Posterior vena cava (tissue), 2 donors: ENCODE measurements at places on chromosomes 2 and 18. TPM values are rescaled to one million over a fixed set of nuclear protein-coding genes. Genes with fewer than 3 reads are reported as not detected.

GRCh38 chr2:83234246-83234645, 1224.8 kb downstream of the SUCLG1 start:
- no peak for DNase-seq

DNA sequence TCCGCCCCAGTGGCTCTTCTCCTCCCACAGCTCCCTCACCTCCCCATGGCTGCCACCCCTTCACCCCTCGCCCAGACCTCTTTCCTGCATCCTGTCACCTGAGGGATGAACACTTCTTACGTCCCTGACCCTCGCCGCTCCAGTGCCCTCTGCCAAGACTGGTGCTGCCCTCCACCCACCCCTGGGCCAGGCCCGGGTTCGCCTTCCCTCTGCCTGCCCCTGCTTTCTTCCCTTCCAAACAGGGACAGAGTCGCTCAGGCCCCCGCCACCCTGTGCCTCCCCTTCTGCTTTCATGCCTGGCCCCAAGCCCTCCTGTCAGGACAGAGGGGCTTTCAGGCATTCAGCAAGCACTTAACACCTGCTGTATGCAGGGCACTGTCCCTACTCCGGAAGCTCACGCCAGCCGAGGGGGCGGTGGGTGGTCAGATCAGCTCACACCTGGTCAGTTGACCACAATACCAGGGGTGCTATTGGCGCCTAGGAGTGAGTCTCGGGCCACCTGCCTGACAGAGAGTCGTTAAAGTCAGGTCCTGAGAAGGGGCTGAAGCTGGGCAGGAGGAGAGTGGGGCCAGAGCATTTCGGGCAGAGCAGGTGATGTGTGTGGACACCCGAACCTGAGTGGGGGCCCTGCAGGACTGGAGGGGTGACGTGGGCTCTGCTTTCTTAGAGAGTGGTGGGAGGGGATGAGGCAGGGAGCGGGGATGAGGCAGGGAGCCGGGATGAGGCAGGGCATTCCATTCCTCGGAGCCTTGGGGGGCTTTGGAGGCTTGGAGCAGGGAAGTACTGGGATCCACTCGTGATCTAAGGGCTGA, 26.0 kb upstream of the HPCAL1 start:
- DNase-seq, result peak; percentile 73

DNA sequence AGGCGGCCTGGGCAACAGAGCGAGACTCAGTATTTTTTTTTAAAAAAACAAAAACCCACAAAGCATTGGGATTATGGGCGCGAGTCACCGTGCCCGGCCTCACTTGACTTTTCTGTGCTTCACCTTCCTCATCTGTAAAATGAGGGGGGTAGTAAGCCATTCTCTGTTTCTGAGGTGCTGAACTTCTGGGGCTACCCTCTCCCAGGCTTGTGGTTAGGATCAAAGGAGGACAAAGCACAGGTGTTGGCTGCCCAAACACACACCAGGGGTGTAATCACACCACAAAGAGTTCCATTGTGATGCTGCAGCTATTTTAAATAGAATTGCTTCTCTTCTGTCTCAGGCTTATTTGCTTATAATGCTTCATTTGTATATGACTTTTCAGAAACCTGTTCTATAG, 35.8 kb upstream of the INHBB start:
- DNase-seq, result peak; percentile 59

The MYO1B gene
- 30.0 TPM for total RNA-seq

- DNase-seq, result no peak
Measured at GRCh38 chr2:170321526-170321925, 143.6 kb downstream of the MYO3B start.
